Amniotic epithelial cell (primary cell): ENCODE measurements at places on chromosomes 3 and 15.
A peak's percentile ranks its signal among the peaks of the same experiment; 100 is the strongest.

GRCh38 chr15:99476413-99477222 is 89.2 kb upstream of the MEF2A start:
- peak; percentile 96 for DNase-seq

GRCh38 chr3:69932501-69932900 is 67.0 kb upstream of the SAMMSON start:
- DNase-seq, result peak; percentile 79

DNA sequence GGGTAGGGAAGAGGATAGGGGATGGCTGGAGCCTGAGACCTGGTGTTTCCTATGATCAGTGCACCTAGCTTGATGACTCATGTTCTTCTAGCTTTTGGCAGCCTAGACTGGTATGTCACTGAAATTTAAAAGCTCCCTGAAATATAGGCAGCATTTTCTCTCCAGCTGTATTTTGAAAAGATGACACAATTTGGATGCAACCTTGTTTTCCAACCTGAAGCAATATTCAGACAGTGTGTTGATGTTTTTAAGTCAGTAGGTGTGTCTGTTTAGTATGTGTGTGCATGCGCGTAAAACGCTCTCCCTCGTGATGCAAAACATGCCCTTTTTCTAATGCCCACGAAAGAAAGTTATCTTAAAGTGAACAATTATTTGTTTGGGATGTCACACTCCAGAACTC is 58.5 kb downstream of the RPL22L1 start:
- DNase-seq, result peak; percentile 32

DNA sequence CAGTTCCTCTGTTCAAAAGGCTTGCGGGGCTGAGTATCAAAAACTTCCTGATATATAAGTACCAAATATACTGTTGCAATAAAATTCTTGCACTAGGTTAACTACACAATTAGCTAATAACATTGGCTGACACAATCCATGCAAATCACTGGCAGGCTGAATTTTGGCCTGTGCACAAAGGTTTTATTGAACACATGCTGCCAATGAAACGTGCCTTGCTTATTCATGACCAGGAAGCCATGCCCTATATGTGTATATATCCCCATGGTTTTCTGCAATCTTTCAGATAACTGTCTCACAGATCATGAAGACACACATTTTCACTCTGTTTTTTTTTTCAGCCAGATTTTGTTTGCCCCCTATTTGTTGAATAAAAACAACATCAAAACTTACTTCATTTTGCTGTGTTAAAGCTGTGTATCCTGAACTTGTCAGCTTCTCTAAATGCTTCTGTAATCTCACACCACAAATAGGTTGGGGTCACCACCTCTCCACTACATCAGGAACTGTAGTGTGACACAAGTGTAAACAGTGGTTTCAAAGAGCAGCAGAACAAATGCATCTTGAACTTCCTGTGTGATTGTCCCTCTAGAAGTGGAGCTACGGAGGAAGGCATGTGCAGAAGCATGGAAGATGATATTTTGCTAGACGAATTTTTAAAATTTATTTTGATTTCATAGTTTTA is 920.7 kb upstream of the NR2F2 start:
- peak; percentile 18 for DNase-seq

- no peak for DNase-seq
Observed at GRCh38 chr3:186825872-186826409, 16.6 kb upstream of the ADIPOQ start.

DNA sequence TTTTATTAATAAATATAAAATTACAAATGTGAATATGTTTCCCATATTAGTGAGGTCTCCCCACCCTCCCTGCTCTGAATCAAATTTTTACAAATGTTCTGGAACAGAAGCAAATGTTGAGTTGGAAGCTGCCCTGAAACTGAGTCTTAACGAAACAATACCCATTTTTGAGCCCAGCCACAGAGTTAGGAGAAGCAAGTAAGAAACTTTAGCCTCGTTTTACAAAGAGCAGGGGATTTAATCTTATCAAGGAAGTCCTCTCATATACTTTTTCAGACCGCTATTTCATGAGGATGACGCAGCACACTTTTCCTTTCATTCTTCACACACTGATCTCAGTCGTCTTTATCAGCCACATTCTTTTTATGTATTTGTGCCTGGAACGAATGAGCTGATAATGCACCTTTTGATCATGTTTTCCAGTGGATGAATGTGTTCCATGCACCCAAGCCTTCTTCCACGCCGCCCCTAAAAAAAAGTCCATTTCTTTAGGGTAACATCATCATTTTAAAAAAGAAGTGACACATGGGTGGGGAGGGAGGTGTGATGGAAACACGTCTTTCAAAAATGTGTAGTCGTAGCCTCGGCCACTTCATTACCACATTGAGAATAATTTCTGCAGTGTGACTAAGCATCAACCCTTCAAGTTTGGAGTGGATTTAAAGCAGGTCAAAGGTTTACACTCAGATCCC is 48.1 kb downstream of the SETMAR start:
- peak; percentile 86 for DNase-seq

DNA sequence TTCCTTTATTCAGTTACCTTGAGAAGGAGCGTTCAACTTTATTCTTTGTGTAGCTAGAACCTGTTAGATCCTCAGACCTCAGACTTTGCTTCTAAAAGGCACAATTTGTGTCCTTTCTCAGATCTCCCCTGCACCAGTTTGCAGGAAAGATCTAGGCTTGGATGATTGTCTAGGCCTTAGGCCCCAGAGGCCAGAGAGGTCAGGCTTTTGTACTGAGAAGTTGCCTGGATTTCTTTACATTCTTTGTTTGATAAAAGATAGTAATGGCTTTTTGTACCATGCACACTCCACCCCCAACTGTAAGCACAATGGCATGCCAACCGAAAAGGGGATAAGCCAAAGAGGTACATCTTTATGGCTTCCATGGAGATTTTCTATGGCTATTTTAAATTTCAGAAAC is 719.6 kb upstream of the NR2F2 start:
- no peak for DNase-seq
